ENCODE measurements at places on chromosomes 4 and X. TPM values are rescaled to one million over a fixed set of nuclear protein-coding genes. Genes with fewer than 3 reads are reported as not detected.

The OTC gene
- total RNA-seq, result not detected

DNA sequence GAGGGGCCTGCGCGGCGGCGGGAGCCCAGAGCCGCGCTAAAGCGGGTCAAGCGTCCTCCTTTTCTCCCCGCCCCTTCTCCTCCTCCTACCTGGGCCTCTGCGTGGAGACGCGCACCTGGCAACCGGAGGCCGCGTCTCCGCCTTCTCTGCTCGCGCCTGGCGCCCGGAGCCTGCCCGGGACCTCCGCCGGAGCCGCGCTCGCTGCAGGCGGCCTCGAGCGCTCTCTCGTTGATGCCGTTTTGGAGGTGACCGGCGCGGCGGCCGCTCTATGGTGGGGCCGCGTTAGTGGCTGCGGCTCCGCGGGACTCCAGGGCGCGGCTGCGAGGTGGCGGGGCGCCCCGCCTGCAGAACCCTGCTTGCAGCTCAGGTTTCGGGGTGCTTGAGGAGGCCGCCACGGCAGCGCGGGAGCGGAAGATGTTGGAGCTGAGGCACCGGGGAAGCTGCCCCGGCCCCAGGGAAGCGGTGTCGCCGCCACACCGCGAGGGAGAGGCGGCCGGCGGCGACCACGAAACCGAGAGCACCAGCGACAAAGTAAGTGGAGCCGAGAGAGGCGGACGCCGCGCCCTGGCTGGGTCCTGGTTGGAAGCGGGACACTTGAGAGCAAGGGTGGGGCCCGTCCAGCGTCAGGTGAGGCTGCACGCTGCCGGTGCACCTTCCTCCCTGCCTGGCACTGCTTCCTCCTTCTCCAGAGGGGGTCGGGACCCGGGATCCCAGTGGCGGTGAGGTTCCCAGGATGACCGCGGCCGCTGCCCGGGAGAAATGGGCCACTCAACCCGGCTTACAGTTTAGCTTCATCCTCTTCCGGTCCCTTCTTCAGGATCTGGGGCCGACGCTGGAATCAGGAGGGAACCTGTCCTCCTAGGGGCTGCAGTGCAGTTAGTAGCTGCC is at the start of gene CDS1:
Gene CDS1, plus strand, starts transcription at position 140 of the 888 bp plus-strand sequence. Its CDS starts 275 bp downstream, at position 415.
- peak; percentile 53 for DNase-seq

DNA sequence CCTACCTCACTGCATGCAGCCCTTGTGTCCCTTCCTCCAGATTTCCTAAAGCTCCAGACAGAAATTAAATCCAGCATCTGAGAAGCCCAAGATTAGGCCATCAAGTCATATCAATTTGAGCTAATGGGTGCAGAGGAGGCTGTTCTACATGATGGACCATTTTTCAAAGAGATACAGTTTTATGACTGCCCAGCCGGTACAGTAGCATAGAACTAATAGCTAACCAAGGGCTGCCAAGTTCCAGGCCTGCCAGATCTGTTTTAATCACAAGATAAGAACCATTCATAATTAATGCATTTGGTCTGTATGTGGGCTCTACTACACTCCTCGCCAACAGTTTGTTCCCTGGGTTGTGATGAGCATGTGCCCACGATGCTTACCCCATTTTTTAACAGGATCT is 73.9 kb upstream of the PLAC1 start:
- no peak for DNase-seq

DNA sequence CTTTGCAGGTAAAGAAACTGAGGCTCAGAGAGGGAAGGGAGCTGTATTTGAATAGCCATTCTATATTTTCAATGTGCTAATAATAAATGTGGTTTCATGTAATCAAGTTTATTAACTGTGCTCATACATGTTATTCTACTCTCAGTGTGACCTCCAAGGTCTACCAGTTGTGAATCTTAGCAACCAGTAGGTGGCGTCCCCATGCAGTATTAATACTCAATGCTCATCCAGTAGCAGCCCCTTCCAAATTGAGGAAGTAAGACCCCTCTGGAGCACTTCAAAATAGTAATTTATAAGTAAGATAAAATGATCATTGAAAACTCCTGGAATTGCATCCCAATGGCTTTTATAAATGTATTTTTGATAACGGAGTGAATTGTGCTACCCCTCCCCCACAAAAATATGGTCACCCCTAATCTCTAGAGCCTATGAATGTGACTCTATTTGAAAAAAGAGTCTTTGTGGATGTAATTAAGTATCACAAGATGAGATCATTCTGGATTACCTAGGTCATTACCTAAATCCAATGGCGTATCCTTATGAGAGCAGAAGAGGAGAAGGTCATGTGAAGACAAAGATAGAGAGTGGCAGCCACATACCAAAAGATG is 20.4 kb upstream of the SEPSECS start:
- DNase-seq, result peak; percentile 9

DNA sequence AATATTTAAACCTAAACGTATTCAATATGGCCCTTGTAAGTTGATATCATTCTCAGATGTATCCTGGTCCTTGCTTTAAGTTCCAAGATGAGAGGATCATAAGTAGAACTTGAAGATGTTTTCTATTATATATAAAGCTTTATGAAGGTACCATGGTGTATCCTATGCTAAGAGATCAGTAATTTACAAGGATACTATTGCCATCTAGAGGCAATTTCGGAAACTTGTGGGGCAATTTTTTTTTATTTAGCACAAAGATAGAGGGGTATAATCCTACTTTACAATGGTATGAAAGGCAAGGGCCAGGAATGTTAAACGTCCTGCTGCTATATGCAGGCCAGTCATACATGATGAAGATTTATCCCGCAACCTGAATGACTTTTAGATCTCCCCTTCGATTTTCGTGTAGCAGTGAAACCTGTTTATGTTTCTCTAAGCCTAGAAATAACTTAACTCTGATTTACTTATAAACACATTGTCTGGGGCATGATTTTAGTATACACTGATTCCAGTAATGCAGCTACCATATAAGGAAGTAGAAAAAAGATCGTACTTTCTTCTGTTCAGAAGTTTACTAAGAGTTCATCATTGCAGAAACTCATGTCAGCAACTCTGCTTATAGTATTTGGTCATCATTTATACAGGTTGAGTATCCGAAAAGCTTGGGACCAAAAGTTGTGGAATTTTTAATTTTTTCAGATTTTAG is 2.6 kb downstream of the SLC25A31 start:
- no peak for DNase-seq

The CT45A10 gene
- not detected for total RNA-seq
